ENCODE measurements at places on chromosomes 5 and 9.

GRCh38 chr5:122182491-122182921, 53.2 kb downstream of the ZNF474 start:
- no peak for DNase-seq

DNA sequence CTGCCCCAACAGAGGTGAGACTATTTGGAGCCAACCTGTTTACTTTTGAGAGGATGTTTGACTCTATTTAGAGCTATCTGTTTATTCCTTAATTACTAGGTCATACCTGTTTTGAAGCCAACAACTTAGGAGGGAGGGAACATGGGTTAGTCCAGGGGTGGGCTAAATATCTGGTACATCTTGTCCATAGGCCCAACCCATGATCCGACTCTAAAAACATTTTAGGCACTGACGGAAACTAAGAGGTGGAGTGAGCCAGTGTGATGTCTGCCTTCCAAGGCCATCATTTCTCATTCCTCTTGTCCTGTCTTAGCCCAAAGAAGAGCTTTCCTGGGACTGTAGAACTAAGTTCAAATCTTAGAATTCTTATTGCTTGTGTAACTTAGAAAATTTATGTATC, 8.4 kb downstream of the SPINK5 start:
- DNase-seq = no peak

- no peak for DNase-seq
These were observed 55.3 kb downstream of the TRPC7 start for GRCh38 chr5:136309932-136310598.

- no peak for DNase-seq
These were observed 1.0 kb downstream of the DOCK8 start for GRCh38 chr9:215631-216155.

GRCh38 chr9:13175732-13176131, 103.8 kb downstream of the MPDZ start:
- no peak for DNase-seq

GRCh38 chr9:116464987-116465571, 222.0 kb upstream of the TRIM32 start:
- no peak for DNase-seq

DNA sequence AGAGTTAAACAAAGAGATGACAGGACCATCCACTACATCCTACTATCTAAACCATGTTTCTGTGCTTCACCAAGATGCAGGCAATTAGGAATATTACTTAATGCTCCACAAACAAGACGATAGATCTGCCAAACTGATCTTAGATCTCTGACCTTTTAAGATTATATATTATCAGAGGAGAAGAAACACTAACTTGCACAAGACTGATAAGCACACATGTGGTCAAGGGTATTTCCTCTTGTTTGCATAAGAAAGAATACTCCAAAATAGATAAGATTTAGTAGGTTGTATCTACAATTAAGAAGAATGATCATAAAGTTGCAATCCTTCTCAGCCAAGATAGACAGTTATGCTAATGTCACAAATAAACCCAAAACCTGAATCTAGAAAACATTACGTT, 601.0 kb upstream of the ACO1 start:
- no peak for DNase-seq
